ENCODE measurements at places on chromosomes 12 and 14.

DNA sequence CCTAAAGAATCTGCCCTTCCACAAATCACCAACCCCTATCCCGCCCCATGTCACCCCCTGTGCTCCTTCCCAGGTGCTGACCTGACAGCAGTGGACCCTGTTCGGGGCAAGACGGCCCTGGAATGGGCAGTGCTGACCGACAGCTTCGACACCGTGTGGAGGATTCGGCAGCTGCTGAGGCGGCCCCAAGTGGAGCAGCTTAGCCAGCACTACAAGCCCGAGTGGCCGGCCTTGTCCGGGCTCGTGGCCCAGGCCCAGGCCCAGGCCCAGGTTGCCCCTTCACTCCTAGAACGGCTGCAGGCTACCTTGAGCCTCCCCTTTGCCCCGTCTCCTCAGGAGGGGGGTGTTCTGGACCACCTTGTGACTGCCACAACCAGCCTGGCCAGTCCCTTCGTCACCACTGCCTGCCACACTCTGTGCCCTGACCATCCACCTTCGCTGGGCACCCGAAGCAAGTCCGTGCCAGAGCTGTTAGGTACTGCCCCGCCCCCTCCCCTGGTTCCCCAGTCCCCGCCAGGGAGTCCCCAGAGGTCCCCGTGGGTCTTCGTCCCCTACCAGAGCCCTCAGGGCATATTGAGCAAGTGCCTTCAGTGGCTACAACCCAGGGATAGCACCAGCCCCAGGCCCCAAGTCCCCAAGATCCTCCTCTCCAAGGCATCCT is 2.7 kb downstream of the ANKRD33 start:
- DNase-seq = no peak

DNA sequence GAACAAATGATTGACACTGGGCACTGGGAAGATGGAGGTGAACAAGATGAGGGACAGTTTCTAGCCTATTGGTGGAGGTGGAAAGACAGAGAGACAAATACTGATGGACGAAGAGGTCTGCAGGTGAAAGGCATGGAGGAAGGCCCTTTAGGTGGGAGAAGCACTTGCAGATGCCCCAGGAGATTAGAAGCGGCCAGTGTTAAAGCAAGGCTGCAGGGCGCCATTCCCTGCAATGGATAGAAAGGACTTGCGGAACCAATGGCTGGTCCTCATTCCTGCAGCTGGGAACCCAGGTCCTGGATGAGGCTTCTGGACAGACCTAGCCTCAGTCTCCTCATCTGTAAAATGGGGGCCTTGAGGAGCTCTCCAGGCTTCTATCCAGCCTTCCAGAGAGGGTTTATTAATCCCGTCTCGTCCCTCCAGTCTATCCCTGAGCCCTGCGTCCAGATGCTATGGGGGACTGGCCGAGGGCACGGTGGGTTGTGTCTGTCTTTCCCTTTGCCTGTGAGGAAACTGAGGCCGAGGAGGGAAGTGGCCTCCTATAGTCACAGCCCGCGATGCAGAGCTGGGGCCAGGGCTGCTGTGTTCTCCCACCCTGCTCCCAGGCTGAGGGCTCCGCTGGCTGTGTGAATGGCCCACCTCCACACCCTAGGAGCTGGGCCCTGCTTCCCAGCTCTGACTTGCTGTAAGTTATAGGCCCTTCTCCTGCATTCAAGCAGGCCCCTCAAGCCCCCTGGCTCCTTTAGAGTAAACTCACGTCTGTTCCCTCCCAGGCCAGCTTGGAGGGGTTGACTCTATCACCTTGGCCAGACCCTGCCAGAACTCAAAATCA is 33.0 kb downstream of the CYP46A1 start:
- no peak for DNase-seq

- DNase-seq = no peak
Measured at GRCh38 chr12:109228664-109229063, 80.4 kb downstream of the FOXN4 start.

- DNase-seq = no peak
Measured at GRCh38 chr12:124493809-124494750, 73.3 kb downstream of the NCOR2 start.

- no peak for DNase-seq
Measured at GRCh38 chr14:100441271-100441947, 118.3 kb downstream of the SLC25A47 start.
